Naive thymus-derived CD4-positive, alpha-beta T cell (primary cell): ENCODE measurements at places on chromosomes 2 and 18. TPM values are rescaled to one million over a fixed set of nuclear protein-coding genes. Genes with fewer than 3 reads are reported as not detected.

GRCh38 chr18:59823596-59824195 is 76.1 kb upstream of the PMAIP1 start:
- no peaks in the 10 kb centered on the region for H3K27me3 ChIP-seq
- H3K4me3 ChIP-seq, result no peak overlapping the region
- no peaks in the 10 kb centered on the region for H3K36me3 ChIP-seq
- no peak overlapping the region for H3K27ac ChIP-seq
- no peak for DNase-seq

DNA sequence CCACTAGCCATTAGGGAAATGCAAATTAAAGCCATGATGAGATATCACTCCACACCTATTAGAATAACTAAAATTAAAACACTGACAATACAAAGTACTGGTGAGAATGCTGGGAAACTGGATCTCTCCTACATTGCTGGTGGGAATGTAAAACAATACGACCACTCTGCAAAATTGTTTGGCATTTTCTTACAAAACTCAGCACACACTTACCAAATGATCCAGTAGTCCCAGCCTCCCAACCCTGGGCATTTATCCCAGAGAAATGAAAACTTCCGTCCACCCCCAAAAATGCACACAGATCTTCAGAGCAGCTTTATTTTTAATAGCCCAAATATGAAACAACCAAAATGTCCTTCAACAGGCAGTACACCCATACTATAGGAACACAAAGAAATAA is 8.9 kb upstream of the TMSB10 start:
- no peaks in the 10 kb centered on the region for H3K27me3 ChIP-seq
- H3K27ac ChIP-seq, result no peak overlapping the region
- H3K36me3 ChIP-seq, result no peaks in the 10 kb centered on the region
- DNase-seq, result no peak
- peaks cover 37% of the 10 kb centered on the region for H3K4me1 ChIP-seq

CFC1 gene
- not detected in 2 replicates for total RNA-seq

- H3K36me3 ChIP-seq, result no peaks in the 10 kb centered on the region
- H3K4me3 ChIP-seq, result no peak overlapping the region
- no peaks in the 10 kb centered on the region for H3K27me3 ChIP-seq
- no peak for DNase-seq
- H3K4me1 ChIP-seq, result peaks cover 31% of the 10 kb centered on the region
Measured at GRCh38 chr2:197950006-197950405, 145.6 kb downstream of the PLCL1 start.

- no peaks in the 10 kb centered on the region for H3K36me3 ChIP-seq
- no peak overlapping the region for H3K27ac ChIP-seq
- DNase-seq, result no peak
- H3K4me1 ChIP-seq, result no peaks in the 10 kb centered on the region
- no peaks in the 10 kb centered on the region for H3K27me3 ChIP-seq
Measured at GRCh38 chr2:145350011-145350410, 830.1 kb upstream of the ZEB2 start.

DNA sequence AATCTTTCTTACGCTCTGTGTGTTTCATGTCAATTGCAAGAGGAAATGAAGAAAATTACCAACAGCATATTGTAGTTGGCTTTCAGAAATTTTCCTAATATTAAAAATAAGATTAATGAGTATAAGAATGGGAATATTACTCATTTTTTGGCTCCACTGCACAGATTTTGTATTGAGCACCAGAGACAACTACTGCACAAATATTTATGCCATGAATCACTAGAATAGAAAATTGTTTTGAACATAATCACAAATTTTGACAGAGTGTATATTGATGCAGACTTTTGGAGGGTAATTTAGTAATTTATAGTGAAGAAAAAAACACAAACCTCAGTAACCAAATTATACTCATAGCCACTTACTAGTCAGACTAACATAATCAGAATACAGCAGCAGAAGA is 118.3 kb downstream of the DOK6 start:
- H3K36me3 ChIP-seq, result no peaks in the 10 kb centered on the region
- H3K27me3 ChIP-seq, result no peaks in the 10 kb centered on the region
- H3K27ac ChIP-seq, result no peak overlapping the region
- no peaks in the 10 kb centered on the region for H3K4me1 ChIP-seq
- H3K4me3 ChIP-seq, result no peak overlapping the region

DNA sequence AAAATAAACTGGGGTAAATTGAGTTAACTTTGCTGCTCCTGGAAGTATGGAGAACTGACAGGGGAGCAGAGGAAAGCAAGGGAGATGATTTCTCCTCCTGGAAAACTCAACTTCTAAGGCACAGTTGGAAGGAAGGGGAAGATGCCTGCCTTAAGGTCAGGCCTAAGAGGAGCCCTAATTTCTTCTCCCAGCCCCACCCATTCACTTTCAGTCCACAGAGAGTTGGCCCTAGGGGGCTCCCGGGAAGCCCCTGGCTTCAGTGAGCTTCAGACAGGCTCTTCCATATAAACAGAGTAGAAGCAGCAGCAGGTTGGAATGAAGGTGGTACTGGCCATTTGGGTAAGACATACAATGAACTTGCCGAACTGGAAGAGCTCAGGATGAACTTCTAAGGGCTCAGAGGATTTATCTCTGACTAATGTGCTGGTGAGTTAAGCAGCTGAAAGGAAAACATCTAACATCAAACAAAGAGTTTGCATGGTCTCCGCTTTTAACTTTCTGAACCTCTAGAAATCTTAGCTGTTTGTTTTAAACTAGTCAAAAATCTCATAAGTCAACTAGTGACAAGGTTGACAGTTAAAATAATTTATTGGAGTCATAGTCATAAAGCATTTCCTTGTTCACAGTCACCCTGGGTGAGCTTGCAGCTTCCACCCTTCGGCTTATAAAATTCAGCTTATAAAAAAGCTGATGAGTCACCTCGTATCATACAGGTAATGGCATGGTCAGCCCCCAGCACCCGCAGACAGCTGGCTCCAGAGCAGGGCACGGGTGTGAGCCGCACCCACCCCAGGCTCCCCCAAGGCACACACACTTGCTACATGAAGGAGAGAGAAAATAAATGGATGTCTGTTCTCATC is 9.8 kb downstream of the MALL start:
- no peak for DNase-seq
- H3K27me3 ChIP-seq, result no peaks in the 10 kb centered on the region
- no peak overlapping the region for H3K4me3 ChIP-seq
- no peak overlapping the region for H3K27ac ChIP-seq
- no peaks in the 10 kb centered on the region for H3K4me1 ChIP-seq

DNA sequence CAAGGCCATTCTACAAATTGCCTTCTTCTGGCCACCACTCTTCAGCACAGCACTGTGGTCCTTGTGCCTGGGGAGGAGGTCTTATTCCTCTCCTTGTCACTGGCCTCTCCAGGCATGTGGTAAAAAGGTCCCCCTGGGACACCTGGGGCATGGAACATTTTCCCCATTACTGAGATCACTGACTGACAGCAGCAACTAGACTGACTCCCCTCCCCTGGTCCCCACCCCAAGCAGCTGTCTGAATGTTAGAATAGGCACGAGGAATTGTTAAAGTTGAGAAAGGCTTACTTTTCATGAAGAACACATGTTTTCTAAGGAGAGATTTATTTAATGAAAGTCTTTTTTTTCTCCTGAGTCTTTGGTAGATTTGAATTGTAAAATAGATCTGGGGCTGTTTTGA is 39.5 kb upstream of the RTN4 start:
- H3K4me1 ChIP-seq, result peaks cover 4% of the 10 kb centered on the region
- H3K27me3 ChIP-seq, result no peaks in the 10 kb centered on the region
- DNase-seq, result no peak
